ENCODE measurements at places on chromosomes 3 and 15.

GRCh38 chr15:93515256-93516051 is 426.4 kb upstream of the RGMA start:
- no peak for DNase-seq

- no peak for DNase-seq
Observed at GRCh38 chr3:21292971-21293370, 458.0 kb downstream of the ZNF385D start.

- DNase-seq, result peak; percentile 67
Observed at GRCh38 chr3:55190331-55190730, 262.5 kb upstream of the LRTM1 start.

GRCh38 chr3:188272481-188273372 is 118.8 kb downstream of the LPP start:
- peak; percentile 81 for DNase-seq

GRCh38 chr15:34314491-34315490 is 22.8 kb downstream of the SLC12A6 start:
- DNase-seq, result no peak

- no peak for DNase-seq
Observed at GRCh38 chr3:69865925-69866679, 126.8 kb downstream of the MITF start.

DNA sequence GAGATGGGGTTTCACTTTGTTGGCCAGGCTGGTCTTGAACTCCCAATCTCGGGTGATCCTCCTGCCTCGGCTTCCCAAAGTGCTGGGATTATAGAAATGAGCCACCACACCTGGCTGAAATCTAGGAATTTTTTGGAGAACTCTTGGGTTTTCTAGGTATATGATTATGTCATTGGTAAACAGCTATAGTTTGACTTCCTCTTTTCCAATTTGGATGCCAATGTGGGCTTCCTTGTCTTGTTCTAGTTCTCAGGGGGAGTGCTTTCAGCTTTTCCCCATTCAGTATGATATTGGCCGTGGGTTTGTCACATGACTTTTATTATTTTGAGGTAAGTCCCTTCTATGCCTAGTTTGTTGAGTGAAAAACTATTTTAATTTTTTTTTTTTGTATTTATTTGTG is 17.9 kb downstream of the KCNMB3 start:
- no peak for DNase-seq

- no peak for DNase-seq
Observed at GRCh38 chr3:141618938-141619337, 119.2 kb upstream of the RNF7 start.

DNA sequence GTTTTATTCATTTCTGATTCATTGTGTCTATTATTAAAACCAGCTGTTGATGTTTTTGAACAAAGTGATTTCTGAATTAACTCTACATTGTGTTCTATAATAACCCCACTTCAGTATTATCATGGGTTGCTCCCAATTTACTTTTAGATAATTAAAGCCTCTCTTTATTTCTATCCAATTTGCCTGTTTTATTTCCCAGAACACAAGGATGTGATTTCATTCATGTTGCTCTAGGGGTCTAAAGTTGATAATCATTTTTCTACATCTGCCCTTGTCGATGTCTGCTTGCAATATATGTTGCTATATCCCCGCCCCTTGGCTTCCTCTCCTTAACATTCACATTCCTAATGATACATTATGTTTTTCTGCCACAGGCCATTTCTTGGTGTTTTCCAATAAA is 747.3 kb downstream of the CADM2 start:
- no peak for DNase-seq

DNA sequence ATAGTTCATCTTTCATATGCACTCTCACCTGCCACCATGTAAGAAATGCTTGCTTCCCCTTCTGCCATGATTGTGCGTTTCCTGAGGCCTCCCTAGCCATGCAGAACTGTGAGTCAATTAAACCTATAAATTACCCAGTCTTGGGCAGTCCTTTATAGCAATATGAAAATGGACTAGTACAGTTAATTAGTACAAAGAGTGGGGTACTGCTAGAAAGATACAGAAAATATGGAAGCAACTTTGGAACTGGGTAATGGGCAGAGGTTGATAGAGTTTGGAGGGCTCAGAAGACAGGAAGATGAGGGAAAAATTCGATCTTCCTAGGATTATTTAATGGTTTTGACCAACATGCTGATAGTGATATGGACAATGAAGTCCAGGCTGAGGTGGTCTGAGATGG is 246.9 kb downstream of the CGGBP1 start:
- no peak for DNase-seq

GRCh38 chr3:157305392-157305791 is 131.3 kb upstream of the PTX3 start:
- no peak for DNase-seq

DNA sequence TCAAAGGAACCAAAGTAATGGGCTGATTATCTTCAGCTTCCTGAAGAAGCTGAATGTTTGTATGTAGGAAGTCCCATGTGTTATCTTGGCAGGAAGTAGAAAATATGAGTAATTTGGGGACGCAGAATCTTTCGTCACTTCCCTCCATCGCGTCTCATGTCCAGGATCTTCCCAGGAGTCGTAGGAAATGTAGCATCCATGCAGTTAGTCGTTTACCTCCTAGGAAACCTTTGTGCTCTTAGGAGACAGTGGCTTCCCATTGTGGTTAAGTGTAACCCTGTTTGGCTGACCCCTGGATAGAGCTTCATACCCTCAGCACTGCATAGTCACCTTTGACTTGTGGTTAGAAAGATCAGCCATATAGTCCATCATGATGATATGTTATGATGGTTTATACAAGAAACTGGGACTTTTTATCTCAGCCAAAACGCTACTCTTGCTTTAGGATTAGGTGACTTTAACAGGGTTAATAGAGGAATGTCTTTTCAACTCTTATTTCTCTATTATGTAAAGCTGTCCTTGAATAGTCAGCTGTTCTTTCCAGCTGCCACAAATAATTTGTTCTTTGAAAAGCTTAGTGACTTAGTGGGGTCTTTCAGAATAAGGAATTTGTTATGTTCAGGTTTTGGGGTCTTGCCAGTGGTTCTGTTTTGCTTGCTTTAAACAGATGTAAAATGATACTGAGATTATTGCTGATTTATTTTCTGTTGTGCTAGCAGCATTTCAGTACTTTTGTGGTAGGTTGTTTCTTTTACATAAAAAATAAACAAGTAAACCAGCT is 92.2 kb downstream of the KLHL25 start:
- DNase-seq, result peak; percentile 9

- DNase-seq, result no peak
Observed at GRCh38 chr3:141538568-141539240, 51.9 kb downstream of the RASA2 start.

DNA sequence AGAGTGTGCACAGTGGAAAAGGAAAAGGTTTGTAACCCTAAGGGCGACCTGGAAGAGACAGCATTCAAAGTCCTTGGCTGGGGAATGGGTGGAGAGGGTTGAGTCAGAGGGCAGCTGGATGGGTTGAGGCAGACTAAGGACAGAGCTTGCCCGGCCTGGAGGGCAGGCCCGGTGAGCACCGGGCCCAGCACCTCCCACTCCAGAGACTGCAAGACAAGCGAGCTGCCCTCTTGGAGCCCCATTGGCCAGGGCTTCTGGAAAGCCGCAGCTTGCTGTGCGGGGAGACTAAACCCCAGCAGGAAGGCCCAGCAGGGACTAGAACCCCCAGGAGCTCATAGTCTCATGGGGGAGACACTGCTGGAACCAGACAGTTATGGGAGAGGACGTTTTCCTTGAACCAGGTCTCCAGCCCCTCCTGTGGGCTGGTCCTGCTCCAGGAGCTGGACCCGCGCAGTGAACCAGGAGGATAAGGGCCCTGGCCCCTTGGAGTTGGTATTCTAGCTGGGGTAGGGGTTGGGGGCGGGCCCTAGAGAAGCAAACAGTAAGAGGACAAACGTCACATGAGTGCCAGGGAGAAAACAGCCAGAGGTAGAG is 59.1 kb downstream of the RGMA start:
- DNase-seq, result peak; percentile 25

DNA sequence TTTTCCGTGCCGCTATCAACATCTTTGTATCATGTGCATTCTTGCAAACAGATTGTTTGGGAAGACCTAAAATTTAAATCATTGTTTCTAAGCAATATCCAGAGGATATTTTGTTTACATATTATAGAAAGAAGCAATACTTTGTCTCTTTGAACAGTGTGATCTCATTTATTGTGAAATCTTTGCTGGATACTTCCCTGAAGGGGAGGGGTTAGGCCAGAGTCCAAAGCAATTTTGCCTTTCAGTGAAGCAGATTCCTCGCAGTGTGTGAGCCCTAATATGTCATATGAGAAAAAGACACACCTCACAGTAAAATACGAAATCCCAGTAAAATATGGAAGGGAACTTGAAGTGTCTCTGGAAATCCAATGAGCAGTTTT is 158.7 kb upstream of the SLCO3A1 start:
- peak; percentile 65 for DNase-seq

DNA sequence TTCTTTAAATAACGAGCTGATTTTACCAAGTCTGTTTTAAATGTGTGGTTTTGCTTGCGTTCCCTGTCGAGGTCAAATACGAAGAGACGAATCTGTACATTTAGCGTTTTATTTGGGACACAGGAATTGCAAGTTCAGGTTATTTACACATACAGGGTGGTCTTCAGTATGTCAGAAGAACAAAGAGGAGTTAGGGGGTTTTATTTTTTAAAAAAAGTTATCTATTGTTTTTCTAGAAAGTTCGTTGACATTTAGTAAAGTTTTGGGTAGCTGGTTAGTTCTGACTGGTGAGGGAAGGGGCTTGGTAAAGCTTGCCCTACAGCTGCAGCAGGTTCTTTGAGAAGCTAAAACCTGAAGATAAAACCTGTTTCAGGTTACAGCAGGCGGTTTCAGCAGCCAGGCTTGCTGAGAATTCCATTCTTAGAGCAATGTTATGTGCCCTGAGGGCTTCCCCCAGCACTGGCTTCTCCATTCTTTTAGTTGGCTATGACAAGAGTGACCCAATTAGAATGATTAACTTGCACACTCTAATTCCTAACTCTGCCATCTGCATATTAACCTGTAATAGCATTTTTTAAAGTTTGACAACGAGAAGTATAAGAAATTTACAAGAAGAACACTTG is 815 bp upstream of the ZNF280D start:
- no peak for DNase-seq

DNA sequence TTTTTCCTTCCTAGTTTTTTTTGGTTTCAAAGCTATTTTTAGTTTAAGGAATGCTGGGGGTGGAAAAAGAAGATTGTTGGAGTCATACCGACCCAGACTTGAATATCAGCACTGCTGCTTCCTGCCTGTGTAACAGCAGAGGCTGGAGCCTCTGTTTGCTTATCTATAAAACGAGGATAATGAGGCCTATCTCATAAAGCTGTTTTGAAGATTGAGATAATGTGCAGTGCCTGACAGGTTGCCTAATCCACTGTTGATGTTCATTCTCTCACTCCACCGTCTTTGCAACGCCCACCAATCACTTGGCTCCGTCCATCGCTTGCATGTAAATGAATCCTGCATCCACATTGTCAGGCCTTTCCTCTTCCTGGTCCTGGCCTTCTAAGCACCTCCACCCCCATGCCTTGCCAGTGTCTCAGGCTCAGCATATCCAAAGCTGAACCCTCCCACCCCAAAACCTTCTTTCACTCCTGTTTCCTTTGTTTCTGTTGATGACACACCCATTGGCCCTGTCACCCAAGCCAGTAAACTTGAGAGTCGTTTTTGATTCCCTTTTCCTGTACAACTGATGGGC is 94.9 kb downstream of the MEX3B start:
- no peak for DNase-seq

GRCh38 chr3:26630669-26631389 is 8.3 kb downstream of the LRRC3B start:
- no peak for DNase-seq

GRCh38 chr15:95068701-95069521 is 837.5 kb downstream of the MCTP2 start:
- DNase-seq, result no peak

GRCh38 chr15:65373163-65373651 is 4.6 kb downstream of the IGDCC3 start:
- DNase-seq, result no peak

DNA sequence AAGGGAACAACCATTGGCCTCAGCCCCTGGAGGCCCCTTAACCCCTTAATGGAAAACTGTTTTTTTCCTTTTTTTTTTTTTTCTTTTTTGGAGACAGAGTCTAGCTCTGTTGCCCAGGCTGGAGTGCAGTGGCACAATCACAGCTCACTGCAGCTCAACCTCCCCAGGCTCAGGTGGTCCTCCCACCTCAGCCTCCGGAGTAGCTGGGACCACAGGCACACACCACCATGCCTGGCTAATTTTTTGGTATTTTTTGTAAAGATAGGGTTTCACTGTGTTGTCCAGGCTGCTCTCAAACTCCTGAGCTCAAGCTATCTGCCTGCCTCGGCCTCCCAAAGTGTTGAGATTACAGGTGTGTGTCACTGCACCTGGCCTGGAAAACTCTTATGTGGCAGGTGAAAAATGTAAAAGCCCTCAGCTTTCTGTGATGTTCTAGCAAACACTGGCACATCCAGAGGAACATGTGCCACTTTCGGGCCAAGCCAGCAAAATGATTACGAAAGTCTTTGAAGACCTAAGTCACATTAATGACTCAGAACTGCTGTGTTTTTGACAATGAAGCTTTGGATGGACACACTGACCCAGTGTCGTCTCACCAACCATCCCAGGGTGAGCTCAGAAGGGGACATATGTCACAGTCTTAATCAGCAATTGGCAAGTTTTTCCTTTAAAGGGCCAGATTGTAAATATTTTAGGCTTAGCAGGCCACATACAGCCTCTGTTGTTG is 189.3 kb upstream of the TPM1 start:
- DNase-seq, result peak; percentile 30

- peak; percentile 22 for DNase-seq
Observed at GRCh38 chr15:50880651-50881114, 27.8 kb upstream of the AP4E1 start.

DNA sequence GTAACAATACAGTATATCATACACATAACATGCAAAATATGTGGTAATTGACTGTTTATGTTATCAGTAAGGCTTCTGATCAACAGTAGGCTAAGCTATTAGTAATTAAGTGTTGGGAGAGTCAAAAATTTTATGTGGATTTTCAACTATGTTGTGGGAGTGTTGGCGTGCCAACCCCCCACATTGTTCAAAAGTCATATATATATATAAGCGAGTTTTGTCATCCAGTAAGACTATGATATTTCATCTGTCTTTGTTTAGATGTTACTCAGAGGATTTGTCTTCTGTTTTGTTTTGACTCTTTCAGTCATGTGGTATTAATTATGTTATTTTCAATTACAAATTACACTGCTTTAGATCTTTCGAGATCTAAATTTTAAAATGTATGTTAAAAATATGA is 51.0 kb upstream of the RAP2B start:
- DNase-seq, result peak; percentile 3
